Keratinocyte (primary cell): ENCODE measurements at places on chromosomes 3 and 15.

DNA sequence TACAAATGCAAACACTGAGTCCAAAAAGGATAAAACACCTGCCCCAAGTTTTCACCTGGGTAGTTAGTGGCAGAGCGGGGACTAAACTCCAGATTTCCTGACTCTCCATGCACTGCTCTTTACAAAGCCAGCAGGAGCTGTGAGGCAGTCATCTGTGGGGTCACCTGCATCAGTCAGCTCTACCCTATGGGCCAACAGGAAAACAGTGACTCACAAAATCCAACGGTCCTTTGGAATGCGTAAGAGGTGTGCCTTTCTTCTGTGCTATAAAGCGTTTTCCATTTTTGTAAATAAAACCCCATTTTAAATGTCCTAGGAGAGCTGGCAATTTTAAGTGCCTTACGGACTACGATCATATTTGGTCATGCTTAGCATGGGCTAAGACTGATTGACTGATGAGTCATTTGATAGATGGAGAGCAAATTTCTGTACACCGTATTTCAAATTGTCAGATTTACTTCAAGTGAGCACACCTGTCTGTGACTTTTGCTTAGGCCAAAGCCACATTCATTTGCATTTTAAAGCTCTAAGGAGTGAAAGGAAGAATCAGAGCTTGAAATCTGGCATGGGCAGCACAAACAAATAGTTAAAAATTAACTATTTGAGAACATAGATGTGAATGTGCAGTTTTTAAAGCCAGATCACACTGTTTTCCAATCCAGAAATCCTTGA, 4.4 kb upstream of the COL8A1 start:
- no peak for DNase-seq

GRCh38 chr3:181613191-181613590, 98.5 kb upstream of the SOX2 start:
- no peak for DNase-seq

DNA sequence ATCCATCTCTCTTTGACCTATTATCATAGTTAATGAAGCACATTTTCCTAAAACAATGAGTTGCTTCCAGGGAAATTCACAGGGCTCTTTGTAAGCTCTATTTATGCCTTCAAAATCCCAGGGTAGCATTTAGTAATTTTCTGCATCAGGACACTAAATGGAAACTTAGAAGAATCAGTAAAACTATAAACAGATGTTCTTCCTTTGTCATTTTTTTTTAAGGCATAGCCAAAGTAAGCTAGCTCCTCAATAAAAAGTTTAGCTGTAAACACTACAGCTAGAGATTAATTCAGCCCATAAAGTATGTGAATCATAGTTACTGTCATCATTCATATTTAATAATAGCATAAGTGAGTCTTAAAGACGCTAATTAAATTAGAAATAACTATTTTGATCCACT, 79.3 kb downstream of the RPL22L1 start:
- DNase-seq = no peak

DNA sequence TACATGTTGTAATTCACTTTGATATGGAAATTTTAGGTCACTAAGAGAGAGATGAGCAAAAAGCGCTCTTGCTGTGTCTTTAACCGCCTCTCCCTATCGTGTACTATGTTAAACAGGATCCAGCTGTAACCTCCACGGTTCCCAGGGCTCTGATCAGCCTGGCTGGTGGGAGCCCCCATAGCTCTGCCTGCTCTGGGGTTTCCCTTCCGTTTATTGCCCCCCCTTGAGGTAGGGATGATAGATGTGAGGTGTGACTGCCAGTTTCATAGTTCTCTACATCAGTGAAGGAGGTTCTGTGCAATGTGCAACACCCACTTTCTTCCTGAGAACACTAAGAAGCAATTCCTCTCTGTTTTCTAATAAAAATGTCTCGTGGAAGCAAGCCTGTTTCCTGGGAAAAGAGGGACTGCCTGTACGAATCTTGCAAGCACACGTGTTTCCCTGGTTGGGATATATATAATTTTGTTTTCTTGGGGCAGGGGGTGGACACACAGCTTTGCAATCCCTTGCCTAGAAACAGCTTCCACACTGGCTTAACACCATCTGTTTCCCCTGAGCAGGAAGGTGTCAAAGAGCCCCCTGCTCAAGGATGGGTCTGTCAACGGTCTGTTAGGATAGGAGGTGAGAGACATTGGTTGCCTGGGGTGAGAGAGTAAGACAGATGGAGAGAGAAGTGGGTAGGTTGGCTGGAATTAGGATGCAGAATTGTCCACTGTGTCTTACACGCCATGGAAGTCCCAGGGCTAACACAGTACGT, 23.8 kb downstream of the CORO2B start:
- no peak for DNase-seq

DNA sequence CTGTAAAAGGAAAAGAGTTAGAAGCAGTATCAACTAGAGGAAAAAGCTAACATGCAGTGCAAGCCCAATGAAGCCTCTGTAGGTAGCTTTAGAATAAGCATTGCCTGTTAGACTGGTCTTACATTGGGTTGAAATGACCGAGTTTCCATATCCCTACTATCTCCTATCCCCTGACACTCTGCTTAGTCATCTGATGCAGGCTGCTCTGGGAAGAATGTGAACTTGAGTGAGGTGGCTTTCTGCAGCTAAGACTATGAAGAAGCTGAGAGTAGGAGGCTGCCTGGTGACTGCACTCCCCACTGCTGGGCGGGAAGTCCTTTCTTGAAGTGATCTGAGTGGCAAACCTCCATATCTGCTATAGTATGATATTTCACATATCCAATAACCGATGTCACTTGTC, 64.7 kb downstream of the OXSM start:
- DNase-seq = no peak

- DNase-seq = no peak
These were observed 148.3 kb upstream of the TSC22D2 start for GRCh38 chr3:150259526-150260397.

DNA sequence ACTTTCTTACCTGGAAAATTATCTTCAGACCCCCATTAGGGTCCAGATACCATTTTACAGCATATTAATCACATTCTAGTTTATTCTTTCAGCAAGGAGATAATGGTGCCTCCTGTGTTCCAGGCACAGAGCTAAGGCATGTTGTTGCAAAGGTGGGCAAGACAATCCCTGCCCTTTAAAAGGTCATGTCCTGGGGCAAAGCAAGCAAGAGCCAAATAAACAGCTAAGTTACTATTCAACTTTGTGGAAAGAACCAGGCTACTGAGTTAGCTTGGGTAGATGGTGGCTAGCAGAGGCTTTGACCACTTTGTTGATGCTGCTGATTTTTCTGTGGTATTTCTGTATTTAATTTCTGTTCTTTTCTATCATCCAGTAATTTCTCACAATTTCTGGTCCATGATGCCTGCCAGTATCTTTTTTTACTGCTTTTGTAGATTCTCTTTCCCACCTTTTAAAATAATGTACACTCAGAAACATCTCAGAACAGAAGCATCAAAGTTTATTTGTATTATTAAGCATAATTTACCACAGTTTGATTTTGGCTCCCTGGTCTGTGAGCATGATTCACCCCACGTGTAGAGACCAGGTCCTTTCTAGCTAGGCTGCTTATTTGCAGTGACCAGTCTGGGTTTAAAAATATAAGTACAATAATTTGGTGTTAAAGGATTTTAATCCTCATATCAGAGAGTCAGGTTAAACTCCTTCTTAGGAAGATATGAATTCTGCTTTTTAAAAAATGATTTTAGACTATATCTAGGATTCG, 71.5 kb downstream of the LRRC28 start:
- no peak for DNase-seq

- no peak for DNase-seq
These were observed 1103.2 kb upstream of the ALCAM start for GRCh38 chr3:104263477-104263876.
